ENCODE measurements at places on chromosomes 1 and 21.

GRCh38 chr1:111238056-111238795, 10.7 kb downstream of the CHI3L2 start:
- no peak for DNase-seq

DNA sequence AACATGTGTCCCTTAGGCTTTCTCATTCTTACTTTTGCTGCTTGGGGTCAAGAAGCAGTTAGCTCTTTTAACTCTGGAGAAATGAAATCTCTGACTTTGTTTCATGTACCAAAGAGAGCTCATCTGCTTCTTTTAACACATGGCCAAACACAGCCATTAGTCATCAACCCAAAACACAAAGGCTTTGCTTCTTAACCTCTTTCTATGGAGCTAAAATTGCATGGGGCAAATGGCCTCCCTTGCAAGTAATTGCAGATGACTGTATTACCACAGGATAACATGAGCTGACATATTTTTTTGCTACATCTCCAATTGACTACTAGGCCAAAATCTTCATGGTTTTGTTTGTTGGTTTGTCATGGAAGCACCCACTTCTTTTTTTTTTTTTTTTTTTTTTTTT, 300.9 kb downstream of the BRINP3 start:
- DNase-seq, result peak; percentile 66

GRCh38 chr1:216702170-216702569, 21.1 kb downstream of the ESRRG start:
- no peak for DNase-seq

GRCh38 chr1:5254975-5255374, 600.6 kb downstream of the AJAP1 start:
- DNase-seq, result no peak

DNA sequence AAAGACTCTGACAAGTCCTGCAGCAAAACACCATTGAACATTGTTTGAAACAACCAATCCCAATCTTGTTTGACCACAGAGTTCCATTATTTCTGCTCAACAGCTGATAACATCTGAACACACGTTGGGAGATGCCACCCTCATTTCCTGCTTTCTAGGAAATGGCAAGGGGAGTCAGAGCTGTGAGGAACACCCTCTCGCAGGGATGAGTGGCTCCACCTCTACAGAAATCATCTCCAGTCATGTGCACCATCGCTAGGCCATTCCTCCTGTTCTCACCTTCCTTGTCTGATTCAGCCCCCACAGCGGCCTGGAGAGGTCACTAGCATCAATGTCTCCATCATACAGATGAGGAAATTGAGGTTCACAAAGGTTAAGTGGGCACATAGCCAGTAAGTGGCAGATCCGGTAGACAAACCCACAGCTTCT, 22.4 kb upstream of the RUNX3 start:
- no peak for DNase-seq

DNA sequence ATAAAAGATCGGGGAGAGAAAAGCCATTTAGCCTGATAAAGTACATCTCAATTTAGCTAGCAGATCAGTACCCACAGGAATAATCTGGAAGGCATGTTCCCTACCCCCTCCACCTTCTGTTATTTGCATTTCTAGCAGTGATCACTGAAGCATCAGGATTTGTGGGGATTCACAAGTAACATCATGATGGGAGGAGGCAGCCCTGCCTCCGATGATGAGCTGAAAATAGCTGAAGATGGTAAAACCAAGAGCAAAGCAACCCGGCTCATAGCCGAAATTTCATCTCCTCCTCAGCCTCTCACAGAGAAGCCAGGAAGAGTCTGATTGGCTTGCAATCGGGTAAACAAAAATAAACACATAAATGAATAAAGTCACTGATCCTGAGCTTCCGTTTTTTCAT, 2.4 kb downstream of the CCSAP start:
- DNase-seq, result no peak

DNA sequence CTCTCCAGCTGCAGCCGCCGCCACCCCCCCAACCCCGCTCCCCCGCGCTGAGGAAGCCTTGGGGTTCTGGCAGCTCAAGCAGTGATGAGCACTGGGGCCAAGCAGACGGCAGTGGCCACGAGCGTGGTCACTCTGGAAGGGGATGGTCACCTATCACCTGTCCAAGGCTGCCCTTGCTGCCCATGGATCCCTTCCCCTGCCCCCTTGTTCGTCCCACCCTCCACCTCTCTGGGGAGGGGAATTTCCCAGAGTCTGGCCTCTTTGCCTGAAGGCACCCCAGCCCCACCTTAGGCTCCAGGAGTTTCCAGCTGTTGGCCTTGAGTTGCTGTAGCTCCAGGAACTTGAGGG, 7.2 kb upstream of the SMIM12 start:
- DNase-seq, result no peak

- no peak for DNase-seq
Measured at GRCh38 chr21:24276204-24276603, 1331.1 kb downstream of the MRPL39 start.

DNA sequence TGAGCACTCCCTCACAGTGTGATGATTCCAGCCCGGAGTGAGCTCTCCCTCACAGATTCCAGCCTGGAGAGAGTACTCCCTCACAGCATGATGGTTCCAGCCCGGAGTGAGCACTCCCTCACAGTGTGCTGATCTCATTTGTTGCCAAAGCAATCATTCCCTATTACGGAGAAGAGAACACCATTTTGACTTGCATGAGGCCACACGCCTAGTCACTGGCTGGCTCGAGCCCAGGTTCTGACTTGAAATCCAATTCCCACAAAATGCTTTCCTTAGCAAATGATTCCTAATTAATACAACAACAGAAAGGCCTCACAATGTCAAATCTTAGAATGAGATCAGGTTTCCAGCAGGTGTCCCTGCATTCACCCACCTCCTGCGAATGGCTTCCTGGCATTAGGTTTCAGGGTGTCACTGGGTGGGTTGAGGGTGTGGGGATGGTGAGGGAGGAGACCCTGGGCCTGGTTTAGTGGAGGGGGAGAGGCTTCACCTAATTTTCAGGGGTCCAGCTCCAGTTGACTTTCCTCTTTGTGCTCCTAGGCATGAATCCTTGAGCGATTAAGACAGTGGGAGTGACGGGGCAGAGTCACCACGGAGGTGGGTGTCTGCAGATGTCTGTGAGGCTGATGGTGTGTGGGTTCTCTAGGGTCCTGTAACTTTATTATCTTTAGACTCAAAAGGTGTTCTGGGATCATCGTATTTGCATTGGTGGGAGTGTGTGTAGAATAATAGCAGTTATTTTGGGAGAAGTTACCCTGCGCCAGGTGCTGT, 158.5 kb downstream of the KCNJ6 start:
- DNase-seq, result peak; percentile 24

DNA sequence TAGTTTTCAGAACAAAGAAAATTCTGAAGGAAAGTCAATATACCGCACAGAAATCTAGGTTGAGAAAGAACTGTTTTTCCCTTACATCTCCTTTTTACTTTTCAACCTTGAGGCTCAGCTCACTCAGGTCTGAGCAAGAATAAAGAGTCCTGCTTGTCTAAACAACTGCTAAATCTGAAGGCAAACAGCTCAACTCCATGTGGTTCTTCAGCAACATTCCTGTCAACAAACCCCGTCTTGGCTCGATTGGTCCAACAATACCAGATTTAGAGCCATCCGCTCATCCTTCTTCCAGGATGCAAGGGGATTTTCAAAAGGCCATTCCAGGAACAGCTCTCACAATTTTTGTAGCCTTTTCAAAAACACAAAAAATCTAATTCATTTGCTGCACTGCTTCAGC, 119.8 kb downstream of the HLCS start:
- no peak for DNase-seq

DNA sequence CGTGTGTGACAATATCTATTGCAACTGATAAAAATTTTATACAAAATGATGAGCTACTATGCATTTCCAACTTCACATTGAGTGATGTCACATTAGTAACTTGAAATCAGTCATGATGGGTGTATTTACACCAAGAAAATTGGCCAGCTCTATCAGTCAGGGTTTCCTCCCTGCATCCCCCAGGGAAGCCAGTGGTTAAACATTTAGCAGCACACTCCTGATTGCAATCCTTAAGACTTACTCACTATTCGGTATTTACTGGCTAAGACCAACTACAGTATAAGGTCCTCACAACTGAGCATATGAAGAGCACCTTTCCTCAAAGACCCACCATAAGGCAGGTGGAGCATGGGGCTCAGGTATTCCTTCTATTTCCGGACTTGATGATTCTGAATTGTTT, 41.3 kb upstream of the PTGFRN start:
- no peak for DNase-seq

DNA sequence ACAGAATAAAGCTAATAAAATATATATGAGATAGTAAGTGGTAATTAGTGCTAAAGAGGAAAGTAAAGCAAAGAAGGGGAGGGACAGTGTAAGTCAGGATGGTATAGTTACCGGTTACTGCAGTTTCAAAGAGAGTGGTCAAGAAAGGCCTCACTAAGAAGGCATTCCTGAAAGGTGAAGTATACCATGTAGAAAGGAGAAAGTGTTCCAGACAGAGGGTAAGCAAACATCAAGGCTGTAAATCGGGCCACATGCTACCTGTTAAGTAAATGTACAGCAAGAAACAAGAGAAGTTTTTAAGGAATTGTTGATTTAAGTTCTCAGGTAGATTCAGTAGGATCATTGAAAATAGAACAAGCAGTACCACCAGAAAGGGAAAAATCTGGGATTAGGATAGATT, 9.7 kb downstream of the DESI2 start:
- no peak for DNase-seq

GRCh38 chr1:20974069-20974468, 187.0 kb upstream of the HP1BP3 start:
- peak; percentile 12 for DNase-seq

- DNase-seq, result no peak
Measured at GRCh38 chr1:234862360-234862943, 252.5 kb upstream of the IRF2BP2 start.

DNA sequence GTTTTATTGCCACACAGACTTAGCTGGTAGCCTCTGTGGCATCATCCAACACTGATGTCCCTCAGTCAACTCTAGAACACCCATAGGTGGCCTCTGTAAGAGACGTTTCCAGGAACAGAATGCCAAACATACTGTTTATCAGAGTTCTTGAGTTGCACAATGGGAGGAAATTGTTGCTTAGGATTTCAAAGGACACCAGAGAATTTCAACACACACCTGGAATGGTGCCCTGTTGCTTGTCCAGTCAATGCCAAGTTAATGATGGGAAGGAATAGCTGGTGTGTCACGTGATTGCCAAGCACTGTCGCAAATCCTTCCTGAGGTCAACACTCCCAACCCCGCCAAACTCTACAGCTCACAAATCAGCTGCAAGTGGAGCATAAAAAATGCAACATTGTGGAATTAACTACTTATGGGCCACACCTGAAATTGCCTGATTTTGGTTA, 28.6 kb upstream of the DUSP23 start:
- DNase-seq, result peak; percentile 15

DNA sequence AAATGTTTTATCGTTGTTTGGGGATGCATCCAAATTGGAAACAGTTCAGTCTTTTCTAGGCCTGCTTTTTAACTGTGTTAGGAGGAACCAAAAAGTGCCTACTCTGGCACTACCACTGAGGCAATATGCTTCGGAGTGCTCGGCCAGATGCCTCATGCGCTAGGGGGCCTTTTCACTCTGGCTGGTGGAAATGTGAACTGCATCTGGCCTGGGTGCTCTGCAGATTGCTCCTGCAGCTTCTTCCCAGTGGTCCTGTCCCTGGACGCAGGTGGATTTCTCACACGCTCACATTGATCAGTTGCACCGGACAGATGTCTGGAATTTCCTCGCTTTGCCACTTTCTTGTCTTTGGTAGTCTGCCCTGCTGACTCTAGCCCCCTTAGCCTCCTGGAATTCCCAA, 330.2 kb upstream of the FMN2 start:
- no peak for DNase-seq

GRCh38 chr1:24635195-24635843, 7.8 kb upstream of the SRRM1 start:
- peak; percentile 67 for DNase-seq

GRCh38 chr1:240178366-240178765, 86.7 kb downstream of the FMN2 start:
- peak; percentile 22 for DNase-seq

DNA sequence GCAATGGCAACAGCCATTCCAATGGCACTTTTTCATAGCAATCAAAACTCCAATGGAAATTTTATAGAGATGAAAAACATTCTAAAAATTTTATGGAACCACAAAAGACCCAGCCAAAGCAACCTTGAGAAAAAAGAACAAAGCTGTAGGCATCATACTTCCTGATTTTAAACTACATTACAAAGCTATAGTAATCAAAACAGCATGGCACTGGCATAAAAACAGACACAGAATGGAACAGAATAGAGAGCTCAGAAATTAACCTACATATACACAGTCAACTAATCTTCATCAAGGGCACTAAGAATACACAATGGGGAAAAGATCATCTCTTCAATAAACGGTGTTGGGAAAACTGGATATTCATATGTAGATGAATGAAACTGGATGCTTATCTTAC, 401.5 kb downstream of the NPHP4 start:
- DNase-seq, result no peak

GRCh38 chr1:174399211-174399610, 48.6 kb upstream of the GPR52 start:
- DNase-seq, result peak; percentile 4

- peak; percentile 80 for DNase-seq
Measured at GRCh38 chr1:154324669-154325582, at the start of gene ATP8B2. ATP8B2 (plus strand) TSS chr1:154325525; CDS start chr1:154328142, 2,617 bp downstream.

GRCh38 chr1:240219104-240219503, 127.4 kb downstream of the FMN2 start:
- DNase-seq, result no peak

GRCh38 chr1:42209526-42210251, 45.1 kb upstream of the GUCA2A start:
- peak; percentile 72 for DNase-seq

DNA sequence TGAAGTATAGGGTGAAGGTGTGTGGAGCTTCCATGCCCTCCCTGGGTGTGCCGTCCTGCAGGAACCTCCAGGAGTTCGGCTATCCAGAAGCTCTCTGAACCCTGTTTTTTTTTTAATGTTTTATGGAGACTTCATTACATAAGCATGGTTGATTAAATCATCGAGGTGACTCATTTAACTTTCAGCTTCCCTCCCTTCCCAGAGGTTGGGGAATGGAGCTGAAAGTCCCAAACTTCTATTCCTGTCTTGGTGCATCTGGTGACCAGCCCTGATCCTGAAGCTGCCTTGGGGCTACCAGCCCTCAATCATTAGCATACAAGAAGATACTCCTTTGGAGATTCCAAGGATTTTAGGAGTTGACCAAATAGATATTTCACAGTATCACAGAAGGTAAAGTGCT, 9.5 kb downstream of the RRP15 start:
- DNase-seq, result peak; percentile 18

DNA sequence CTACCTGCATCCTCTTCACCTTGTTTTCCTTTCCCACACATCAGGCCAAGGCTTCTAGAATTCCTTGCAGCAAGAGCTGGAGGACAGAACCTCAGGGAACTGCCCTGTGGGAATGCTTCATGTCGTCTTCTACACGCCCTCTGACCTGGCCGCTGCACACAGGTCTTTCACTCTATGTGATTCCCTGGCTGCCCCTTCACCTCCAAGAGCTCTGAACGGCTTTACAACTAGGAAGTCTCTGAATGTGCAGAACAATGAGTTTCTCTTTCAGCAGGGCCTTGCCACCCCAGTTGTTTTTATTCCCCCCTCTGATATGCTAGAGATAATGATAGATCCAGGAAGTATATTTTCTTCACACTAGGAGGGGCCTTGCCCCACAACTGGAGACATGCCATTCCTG, 142.6 kb downstream of the CLIC6 start:
- no peak for DNase-seq

GRCh38 chr1:173427146-173428054, 49.7 kb upstream of the PRDX6 start:
- peak; percentile 58 for DNase-seq

- DNase-seq, result peak; percentile 39
Measured at GRCh38 chr1:20787840-20788795, 1.0 kb upstream of the HP1BP3 start.

Data from myocyte (in vitro differentiated cells).